Naive thymus-derived CD8-positive, alpha-beta T cell (primary cell): ENCODE measurements at places on chromosomes 11 and 22.

DNA sequence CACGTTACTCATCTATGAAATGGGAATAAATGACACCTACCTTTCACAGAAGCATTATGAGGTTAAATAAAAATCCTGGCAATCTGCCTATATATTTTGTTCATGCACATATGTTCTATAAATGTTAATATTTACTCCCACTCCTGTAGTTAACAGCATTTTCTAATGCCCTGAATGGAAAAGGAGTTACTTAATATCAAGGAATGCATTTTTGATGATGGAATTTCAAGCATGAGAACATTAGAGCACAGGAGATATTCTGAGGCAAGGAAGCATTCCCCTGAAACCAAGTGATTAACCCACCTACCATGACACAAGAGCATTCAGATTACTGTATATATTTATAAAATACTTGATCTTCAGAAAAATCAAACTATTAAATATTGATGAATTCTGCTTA lies 102.1 kb downstream of the ARHGAP32 start:
- DNase-seq = no peak

DNA sequence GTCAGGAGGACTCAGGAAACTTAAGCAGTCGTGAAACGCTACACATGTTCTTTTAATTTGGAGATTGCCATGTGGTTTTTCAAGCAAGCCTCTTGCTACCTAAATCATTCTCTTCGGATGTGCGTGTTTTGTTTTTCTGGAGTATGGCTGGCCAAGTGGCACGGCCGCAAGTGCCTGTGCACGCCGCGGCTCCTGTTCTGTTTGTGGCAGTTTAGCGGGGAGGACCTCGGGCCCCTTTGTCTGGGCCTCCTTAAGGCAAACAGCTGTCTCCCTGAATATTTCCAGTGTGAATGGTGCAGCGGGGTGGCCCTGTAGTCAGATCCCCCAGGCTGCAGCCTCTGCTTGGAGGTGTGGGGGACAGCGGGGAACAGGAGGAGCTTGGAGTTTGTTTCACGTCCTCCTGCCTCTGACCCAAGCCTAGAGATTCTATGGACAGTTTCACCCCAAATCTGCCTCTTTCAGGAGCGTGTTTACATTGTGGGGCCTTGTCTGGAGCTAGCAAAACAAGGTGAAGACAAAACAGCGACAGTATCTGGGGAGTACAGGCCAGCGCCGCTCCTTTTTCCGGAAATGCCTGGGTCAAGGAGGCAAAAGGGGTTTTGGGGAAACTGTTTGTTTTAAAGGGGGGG lies 1.3 kb downstream of the LRP5 start:
- DNase-seq = no peak

- DNase-seq = no peak
Observed at GRCh38 chr11:95505927-95506426, 275.0 kb upstream of the SESN3 start.

GRCh38 chr11:19705936-19706335 lies 6.7 kb upstream of the NAV2 start:
- DNase-seq = no peak

- no peak for DNase-seq
Observed at GRCh38 chr11:132644520-132645239, 887.6 kb downstream of the OPCML start.

- DNase-seq = no peak
Observed at GRCh38 chr22:49282596-49282995, 545.1 kb downstream of the BRD1 start.

DNA sequence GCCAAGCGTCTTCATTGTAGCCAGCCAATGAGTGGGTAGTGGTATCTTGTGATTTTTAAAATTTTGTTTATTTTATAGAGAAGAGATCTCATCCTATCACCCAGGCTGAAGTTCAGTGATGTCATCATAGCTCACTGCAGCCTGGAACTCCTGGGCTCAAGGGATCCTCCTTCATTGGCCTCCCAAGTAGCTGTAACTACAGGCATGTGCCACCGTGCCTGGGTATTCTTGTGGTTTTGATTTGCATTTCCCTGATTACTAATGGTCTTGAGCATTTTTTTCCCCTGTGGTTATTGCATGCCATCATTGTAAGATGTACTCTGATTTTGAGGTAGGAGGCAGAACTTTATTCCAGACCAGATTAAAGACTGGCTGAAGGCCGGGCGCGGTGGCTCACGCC lies 2.4 kb upstream of the DENND6B start:
- DNase-seq = no peak

DNA sequence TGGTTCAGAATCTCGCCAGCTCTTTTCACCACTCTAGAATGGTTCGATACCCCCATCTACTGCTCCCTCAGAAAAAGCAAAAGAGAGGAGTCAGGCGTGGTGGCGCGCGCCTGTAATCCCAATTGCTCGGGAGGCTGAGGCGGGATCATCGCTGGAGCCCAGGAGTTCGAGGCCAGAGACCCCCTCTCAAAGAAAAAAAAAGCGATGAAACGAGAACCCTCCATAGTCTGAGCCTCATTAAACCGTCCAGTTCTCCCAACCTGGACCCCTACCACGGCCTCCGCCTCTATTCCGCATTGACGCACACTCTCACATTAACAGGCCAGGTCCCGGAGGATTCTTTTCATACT lies 439 bp downstream of the SPA17 start:
- DNase-seq = no peak

- no peak for DNase-seq
Observed at GRCh38 chr11:15114501-15115475, at the start of gene INSC. TSS of gene INSC (plus strand) at chr11:15114923. CDS start at chr11:15149175, 34,252 bp downstream.

DNA sequence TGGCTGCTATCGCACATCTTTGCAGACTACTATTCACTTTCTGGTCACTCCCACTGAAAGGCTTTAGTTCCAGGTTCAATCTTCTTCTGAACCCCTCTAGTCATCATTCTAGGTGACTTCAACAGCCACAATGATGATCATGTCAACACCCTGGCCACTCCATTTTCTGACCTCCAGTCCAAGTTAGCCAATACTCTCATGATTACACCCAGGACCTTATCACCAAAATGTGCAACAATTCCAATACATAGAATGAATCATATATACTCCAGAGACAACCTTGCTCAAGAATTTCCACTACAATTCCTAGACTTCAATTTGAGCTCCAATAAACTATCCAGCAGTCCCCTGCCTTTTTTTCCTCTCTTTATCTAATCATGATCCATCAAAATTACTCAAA lies 70.7 kb downstream of the PAK1 start:
- DNase-seq = no peak

- no peak for DNase-seq
Observed at GRCh38 chr11:59262177-59262818, 49.6 kb upstream of the MPEG1 start.

GRCh38 chr22:23503142-23503541 lies 76.9 kb downstream of the IGLL1 start:
- no peak for DNase-seq

DNA sequence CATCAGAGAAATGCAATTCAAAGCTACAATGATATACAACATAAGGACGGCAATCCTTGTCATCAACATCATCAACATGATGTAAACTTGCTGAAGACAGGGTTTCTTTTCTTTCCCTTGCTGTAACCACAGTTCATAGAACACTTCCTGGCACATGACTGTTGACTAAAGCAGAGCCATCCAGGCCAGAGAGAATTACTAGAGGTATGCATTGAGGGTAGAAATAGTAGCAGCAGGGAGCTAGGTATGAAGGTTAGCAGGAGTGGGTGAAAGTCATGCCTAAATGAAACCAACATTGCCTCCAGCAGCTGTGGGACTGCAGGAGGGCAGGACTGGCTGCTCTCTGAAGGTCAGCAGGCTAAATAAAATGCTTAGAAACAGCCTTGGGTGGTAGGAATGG lies 103.7 kb downstream of the LRRC32 start:
- no peak for DNase-seq

GRCh38 chr11:3664032-3664630 lies 7.1 kb downstream of the CHRNA10 start:
- DNase-seq = no peak

GRCh38 chr11:65852508-65853245 lies 5.3 kb downstream of the CFL1 start:
- no peak for DNase-seq

DNA sequence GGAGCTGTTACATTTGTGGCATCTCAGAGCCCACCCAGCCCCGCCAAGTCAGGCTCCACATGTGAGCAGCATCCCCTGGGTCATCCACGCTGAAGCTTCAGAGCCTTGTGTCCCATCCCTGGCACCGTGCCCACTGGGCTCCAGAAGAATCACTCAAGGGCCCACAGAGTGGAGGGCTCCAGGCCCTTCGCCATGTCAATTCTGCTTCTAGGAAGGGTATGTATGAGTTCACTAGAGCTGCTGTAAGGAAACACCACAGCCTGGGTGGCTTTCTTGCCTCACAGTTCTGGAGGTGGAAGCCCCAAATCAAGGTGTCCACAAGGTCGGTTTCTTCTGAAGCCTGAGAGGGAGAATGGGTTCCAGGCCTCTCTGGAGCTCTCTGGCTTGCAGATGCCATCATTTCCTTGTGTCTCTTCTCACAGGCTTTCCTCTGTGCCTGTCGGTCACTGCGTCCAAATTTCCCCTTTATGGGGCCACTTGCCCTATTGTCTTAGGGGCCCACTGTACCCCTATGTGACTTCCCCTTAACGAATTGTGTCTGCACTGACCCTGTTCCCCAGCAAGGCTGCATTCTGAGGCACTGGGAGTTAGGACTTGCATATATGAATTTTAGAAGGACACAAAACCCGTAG lies 1476.0 kb downstream of the TBC1D22A start:
- no peak for DNase-seq

- DNase-seq = no peak
Observed at GRCh38 chr22:27295605-27296004, 506.0 kb downstream of the MN1 start.

DNA sequence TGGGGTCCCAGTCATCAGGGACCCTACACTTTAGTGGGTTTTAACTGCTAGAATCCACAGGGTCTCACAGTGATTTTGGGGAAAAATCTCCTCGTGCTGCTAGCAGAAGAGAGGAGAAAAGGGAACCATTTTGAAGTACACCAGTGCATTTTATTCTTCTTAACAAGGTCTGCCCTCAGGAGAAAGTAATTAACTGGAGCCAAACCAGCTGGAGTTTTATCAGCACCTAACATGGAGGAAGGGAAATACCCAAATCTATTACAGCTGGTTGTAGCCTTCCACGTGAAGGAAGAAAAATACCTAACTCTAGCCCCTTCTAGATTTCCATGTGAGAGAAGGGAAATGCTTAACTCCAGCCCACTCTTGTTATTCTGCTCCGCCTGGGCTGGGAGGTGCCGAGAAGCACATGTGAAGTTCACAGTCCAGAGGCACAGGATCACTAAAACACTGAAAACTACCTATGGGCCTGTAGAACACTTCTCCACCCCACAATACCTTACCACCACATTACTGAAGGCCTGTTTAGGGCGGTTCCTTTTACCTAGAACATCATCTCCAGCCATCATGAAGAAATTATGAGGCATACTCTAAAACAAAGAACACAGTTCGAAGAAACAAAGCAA lies 31.3 kb upstream of the TEAD1 start:
- no peak for DNase-seq

- DNase-seq = peak; percentile 17
Observed at GRCh38 chr22:43205261-43205691, 18.3 kb upstream of the TTLL12 start.

DNA sequence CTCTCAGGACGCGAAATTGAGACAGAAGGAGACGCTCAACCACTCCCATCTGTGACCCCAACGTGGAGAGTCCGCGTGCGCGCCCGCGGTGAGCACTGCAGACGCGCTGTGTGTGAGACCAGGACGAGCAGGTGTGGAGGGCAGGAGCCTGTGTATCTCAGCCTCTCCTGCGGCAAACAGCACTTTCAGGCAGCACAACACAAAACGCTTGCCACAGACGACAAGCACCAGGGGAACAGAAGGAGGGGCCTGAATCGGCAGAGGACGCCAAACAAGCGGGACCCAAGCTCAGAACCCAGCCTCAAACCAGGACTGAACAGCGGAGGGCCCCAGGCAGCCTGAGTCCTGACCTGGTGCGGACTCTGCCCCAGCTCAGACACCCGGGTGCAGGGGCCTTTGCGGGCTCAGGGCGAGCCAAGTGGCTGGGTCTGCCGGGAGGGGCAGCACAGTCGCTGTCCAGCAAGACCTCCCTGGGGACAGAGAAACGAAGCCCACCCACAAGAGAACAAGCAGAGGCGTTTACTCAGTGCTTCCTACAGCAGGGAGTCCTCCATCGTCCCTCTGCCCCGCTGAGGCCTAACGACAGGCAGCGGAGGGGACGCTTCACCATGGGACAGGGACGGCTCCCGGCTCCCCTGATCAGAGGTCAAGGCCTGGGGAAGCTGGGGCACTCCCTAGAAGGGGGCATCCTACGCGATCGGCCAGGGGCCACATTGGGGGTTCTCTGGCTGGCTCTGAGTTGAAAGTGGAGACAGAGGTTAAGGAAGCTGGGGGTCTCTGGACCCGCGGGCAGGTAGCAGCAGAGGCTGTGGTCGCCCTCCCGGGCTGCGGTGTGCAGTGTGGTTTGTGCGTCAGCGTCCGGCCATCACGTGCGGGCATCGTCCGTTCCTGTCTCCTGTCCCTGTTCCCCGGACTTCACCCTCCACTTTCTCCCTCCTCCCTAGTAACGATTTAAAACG lies 560.8 kb downstream of the BRD1 start:
- no peak for DNase-seq

GRCh38 chr22:32627091-32627490 lies 152.5 kb downstream of the FBXO7 start:
- DNase-seq = no peak

- DNase-seq = no peak
Observed at GRCh38 chr22:30809086-30809485, 114.4 kb downstream of the OSBP2 start.

GRCh38 chr11:2869134-2869526 lies 16.4 kb downstream of the CDKN1C start:
- DNase-seq = no peak

DNA sequence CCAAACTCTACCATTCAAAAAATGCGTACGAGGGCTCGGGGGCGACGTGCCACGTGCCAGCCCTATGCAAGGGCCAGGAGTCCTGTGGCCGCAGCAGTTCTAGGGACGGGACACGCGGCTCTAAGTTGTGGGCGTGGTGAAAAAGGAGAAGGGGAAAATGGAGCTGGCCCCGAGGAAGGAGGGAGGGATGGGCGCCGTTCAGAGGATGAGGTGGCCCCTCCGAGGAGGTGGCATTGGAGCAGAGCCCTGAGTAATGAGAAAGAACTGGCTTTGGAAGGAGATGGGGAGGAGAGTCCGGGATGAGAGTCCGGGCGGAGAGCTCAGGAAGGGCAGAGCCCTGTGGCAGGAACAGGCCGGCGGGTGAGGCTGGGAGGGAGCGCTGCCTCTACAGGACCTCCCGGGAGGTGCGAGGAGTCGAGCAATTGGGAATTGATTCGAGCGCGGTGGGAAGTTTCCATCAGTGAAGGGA lies 21.0 kb downstream of the OTUB1 start:
- no peak for DNase-seq

DNA sequence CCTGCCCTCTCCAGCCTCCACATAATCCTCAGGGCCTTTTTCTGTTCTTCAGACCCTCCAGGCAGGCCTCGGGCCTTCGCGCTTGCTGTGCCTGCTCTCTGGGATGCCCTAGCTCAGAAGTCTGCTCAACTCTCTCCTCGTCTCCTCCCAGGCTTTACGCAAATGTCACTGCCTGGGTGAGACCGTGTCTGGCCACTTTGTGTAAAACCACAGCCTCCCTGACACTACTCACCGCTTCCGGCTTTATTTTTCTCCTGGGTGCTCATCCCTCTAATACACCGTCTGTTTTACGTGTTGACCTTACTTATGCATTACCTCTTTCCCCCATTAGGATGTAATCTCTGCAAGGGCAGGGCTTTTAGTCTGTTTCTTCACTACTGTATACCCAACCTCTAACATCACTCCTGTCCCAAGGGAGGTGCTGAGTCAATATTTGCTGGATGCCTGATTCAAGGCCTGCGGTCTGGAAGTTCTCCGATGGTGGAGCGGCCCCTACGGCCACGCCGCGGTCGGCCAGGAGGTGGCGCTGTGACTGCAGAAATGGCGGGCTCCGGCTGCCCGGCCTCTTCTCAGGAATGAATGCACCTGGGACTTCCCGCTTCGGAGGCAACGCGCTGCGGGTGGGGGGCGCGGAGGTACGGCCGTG lies 58.2 kb upstream of the THY1 start:
- peak; percentile 49 for DNase-seq
